ENCODE measurements at places on chromosomes 7 and 10. TPM values are rescaled to one million over a fixed set of nuclear protein-coding genes. Genes with fewer than 3 reads are reported as not detected.

DNA sequence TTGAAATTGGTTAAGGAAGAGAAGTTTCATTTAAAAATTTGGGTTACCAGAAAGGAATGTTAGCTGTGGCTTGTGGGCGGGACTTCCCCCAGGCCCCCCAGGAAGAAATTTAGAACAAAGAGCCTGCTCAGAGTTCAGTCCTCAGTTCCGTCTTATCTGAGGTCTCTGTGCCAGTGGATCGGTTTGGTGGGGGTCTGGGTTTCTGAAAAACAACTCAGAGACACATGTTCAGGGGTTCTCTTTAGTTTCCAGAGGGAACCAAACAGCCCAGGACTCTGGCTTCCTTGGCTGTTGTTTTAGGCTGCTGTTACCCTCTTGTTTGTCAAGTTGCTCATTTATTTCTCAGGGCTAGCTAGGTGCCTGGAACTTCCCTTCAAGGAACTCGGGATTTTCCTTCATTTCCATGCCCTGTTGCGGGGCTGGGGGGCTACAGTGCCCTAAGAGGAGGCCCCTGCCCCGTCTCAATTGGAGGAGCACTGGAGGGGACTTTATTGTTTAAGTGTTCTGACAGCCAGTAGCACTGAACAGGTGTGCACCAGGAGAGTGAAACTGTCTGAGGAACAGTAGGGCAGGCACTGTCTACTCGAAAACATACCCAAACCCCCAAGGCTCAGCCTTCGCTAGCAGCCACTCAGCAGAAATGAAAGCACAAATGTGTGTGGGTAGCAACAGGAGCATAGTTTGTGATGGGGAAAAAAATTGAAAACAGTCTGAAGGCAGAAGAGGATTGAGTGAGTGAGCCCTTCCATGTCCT, 59.9 kb downstream of the ALOX5 start:
- H3K36me3 ChIP-seq, result peaks cover 13% of the 10 kb centered on the region
- no peak for DNase-seq
- peaks cover 34% of the 10 kb centered on the region for H3K4me1 ChIP-seq
- no peak overlapping the region for H3K4me3 ChIP-seq
- H3K27ac ChIP-seq, result peak overlapping the region; percentile 75
- no peaks in the 10 kb centered on the region for H3K27me3 ChIP-seq

- DNase-seq, result no peak
- peaks cover 31% of the 10 kb centered on the region for H3K4me1 ChIP-seq
- no peaks in the 10 kb centered on the region for H3K27me3 ChIP-seq
- no peaks in the 10 kb centered on the region for H3K36me3 ChIP-seq
- H3K4me3 ChIP-seq, result no peak overlapping the region
- H3K27ac ChIP-seq, result no peak overlapping the region
Observed at GRCh38 chr10:78413076-78414055, 379.7 kb downstream of the RPS24 start.

GRCh38 chr10:18829259-18829658, 170.0 kb downstream of the ARL5B start:
- no peak overlapping the region for H3K27ac ChIP-seq
- peaks cover 4% of the 10 kb centered on the region for H3K4me1 ChIP-seq
- no peak for DNase-seq
- no peak overlapping the region for H3K4me3 ChIP-seq

DNA sequence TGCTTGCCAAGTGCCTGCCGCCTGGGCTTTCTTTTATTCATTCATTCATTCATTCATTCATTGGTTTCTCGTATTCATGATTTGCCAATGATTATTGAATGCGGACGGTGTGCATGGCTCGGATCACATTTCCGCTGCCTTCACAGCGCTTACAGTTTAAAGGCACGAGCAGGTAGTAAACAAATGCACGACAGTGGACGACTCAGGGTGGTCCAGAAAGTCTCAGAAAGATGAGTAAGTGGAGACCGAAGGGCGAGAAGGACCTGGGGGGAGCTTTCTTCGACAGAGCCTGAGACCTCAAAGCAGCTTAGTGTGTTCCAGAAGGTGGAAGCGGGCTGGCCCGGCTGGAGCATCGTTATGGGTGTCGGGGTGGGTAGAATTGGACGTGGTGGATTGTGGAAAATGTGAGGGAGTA, 506 bp downstream of the MCM10 start:
- H3K27me3 ChIP-seq, result no peaks in the 10 kb centered on the region
- H3K4me3 ChIP-seq, result peak overlapping the region; percentile 79
- DNase-seq, result no peak
- peak overlapping the region; percentile 22 for H3K27ac ChIP-seq

DNA sequence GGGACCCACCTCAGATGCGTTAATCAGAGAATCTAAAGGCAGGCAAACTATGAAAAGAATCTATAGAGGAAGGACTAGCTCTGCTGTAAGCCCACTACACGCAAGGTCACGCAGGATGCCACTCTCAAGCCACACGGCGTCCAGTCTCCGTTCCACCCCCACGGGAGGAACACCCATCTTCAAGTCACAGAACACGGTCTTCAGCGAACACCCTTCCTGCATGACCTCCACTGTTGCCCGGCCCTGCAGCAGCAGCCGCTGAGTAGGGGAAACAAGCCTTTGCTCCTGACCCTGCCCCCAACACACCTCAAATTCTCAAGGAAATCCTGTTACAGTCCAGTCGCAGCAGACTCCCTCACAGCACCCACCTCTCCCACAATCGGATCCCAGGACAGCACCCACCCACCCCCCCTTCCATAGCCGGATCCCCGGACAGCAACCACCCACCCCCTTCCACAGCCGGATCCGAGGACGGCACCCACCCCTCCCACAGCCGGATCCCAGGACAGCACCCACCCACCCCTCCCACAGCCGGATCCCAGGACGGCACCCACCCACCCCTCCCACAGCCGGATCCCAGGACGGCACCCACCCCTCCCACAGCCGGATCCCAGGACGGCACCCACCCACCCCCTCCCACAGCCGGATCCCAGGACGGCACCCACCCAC, 133.7 kb downstream of the DIP2C start:
- H3K27me3 ChIP-seq, result no peaks in the 10 kb centered on the region
- H3K4me3 ChIP-seq, result no peak overlapping the region
- H3K36me3 ChIP-seq, result no peaks in the 10 kb centered on the region

GRCh38 chr7:27235387-27236311, 7.0 kb upstream of the EVX1 start:
- H3K36me3 ChIP-seq, result no peaks in the 10 kb centered on the region
- H3K4me3 ChIP-seq, result peak overlapping the region; percentile 69

GRCh38 chr7:17487343-17487742, 188.9 kb downstream of the AHR start:
- no peak overlapping the region for H3K27ac ChIP-seq
- H3K36me3 ChIP-seq, result no peaks in the 10 kb centered on the region
- no peak overlapping the region for H3K4me3 ChIP-seq
- DNase-seq, result no peak
- no peaks in the 10 kb centered on the region for H3K27me3 ChIP-seq

Gene NPTX2
- 17.0 TPM for total RNA-seq

DNA sequence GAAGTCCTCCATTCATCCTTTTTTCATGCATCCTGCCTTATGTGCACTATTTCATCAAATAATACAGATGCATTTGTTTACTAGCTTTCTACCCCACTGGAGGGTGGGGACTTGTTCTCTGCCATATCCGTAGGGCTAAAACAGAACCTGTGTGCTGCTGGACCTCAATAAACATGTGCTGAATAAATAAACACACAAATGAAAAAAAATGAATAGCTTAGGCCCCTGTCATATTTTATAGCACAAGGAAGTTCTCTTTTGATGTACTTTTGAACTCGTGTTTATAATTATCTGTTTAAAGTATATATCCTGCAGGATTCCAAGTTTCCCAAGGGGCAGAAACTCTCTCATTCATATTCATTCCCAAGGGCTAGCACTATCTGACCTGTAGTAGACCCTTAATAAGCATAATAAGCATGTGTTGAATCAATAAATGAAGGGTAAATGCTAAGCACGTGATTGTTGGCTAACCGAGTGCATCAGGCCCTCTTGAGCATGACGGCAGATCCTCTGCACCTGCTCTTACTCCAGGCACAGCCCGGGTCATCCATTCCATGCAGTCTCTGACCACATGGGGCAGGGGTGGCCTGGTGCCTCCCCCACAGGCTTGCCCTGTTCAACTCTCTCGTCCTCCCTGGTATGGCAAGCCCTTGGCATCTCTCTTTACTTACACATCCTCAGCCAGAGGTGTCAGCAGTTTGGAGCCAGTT, 474.1 kb upstream of the ZMIZ1 start:
- no peak overlapping the region for H3K4me3 ChIP-seq
- 0 out of 2 replicates have a peak, but pooled peaks cover 3% of the 10 kb centered on the region for H3K27me3 ChIP-seq
- no peaks in the 10 kb centered on the region for H3K36me3 ChIP-seq
- DNase-seq, result no peak

Gene PLCE1
- total RNA-seq, result 0.14 TPM

- H3K27me3 ChIP-seq, result no peaks in the 10 kb centered on the region
- DNase-seq, result no peak
- no peaks in the 10 kb centered on the region for H3K4me1 ChIP-seq
- no peak overlapping the region for H3K27ac ChIP-seq
- H3K4me3 ChIP-seq, result no peak overlapping the region
- H3K36me3 ChIP-seq, result peaks cover 14% of the 10 kb centered on the region
Observed at GRCh38 chr7:149727053-149727898, 46.1 kb downstream of the ZNF467 start.

DNA sequence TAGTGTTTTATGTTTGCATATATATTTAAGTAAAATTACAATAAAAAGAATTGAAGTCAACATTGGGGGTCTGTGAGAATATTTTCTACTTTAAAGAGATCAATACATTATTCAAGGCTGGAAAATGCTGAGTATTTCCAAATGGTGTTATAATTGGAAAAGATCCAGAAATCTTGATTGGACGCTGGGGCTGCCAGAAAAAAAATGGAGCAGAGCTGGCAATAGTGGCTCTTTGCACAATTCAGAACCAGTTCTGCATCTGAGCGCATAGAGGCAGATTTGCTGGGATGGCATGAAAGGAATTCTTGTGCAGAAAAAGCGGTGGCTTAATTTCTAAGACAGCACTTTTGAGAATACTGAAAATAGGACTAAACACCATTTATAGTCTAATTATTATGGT, 10.8 kb upstream of the VWC2 start:
- peaks cover 2% of the 10 kb centered on the region for H3K36me3 ChIP-seq
- H3K27me3 ChIP-seq, result peaks cover 3% of the 10 kb centered on the region

- peaks cover 24% of the 10 kb centered on the region for H3K4me1 ChIP-seq
- H3K36me3 ChIP-seq, result no peaks in the 10 kb centered on the region
- DNase-seq, result no peak
- H3K4me3 ChIP-seq, result no peak overlapping the region
- H3K27ac ChIP-seq, result no peak overlapping the region
Observed at GRCh38 chr10:3476186-3476585, 303.6 kb upstream of the PITRM1 start.

Gene HDAC9
- 14.6 TPM for total RNA-seq

Gene SLC18A3
- 0.09 TPM for total RNA-seq

- peak overlapping the region; percentile 11 for H3K27ac ChIP-seq
- no peak for DNase-seq
- peaks cover 5% of the 10 kb centered on the region for H3K4me1 ChIP-seq
- no peaks in the 10 kb centered on the region for H3K27me3 ChIP-seq
- no peaks in the 10 kb centered on the region for H3K36me3 ChIP-seq
Observed at GRCh38 chr10:86728056-86728455, 28.4 kb upstream of the BMPR1A start.

Gene CEP55
- total RNA-seq, result 15.8 TPM

DNA sequence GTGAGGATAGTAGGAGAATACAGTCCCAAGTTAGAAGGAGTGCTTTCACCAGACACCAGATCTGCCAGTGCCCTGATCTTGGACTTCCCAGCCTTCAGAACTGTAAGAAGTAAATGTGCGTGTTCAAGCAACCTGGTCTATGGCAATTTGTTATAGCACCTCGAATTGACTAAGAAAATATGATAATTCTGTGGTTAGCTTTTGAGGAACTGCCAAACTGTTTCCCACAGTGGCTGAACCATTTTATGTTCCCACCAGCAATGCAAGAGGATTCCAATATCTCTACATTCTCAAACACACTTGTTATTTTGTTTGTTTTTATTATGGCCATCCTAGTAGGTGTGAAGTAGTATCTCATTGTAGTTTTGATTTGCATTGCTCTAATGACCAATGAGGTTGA, 47.0 kb downstream of the RBM20 start:
- H3K36me3 ChIP-seq, result peaks cover 14% of the 10 kb centered on the region
- no peak overlapping the region for H3K27ac ChIP-seq
- H3K4me1 ChIP-seq, result peaks cover 11% of the 10 kb centered on the region
- no peak for DNase-seq
- H3K27me3 ChIP-seq, result no peaks in the 10 kb centered on the region

DNA sequence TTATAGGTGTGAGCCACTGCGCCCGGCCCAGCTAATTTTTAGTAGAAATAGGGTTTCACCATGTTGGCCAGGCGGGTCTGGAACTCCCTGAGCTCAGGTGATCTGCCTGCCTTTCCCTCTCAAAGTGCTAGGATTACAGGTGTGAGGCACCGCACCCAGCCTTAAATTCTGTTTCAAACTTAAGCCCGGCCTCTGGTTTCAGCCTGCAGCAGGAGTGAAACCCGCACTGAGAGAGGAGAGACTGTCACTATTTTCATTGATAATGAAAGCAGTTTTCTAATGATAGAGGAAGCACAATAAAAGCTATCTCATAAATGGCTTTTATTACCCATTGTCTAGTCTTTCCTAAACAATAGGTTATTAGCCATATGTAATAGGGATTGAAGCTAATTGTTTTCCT, 415.5 kb downstream of the GALNT17 start:
- DNase-seq, result no peak
- no peak overlapping the region for H3K4me3 ChIP-seq
- peaks cover 30% of the 10 kb centered on the region for H3K36me3 ChIP-seq
- peaks cover 11% of the 10 kb centered on the region for H3K4me1 ChIP-seq

- H3K36me3 ChIP-seq, result no peaks in the 10 kb centered on the region
- no peaks in the 10 kb centered on the region for H3K27me3 ChIP-seq
- DNase-seq, result no peak
- H3K4me3 ChIP-seq, result no peak overlapping the region
- H3K4me1 ChIP-seq, result no peaks in the 10 kb centered on the region
- peak overlapping the region; percentile 23 for H3K27ac ChIP-seq
Observed at GRCh38 chr7:1843271-1843861, 173.3 kb downstream of the ELFN1 start.

Gene TMEM196
- 0.42 TPM for total RNA-seq

GRCh38 chr7:33191340-33191739, 62.0 kb downstream of the BBS9 start:
- no peak for DNase-seq
- H3K4me3 ChIP-seq, result no peak overlapping the region
- H3K4me1 ChIP-seq, result peaks cover 12% of the 10 kb centered on the region

GRCh38 chr10:21584834-21585530, 51.0 kb downstream of the MLLT10 start:
- peaks cover 13% of the 10 kb centered on the region for H3K4me1 ChIP-seq
- DNase-seq, result no peak
- peak overlapping the region; percentile 88 for H3K27ac ChIP-seq
- no peak overlapping the region for H3K4me3 ChIP-seq
- peaks cover 36% of the 10 kb centered on the region for H3K36me3 ChIP-seq
- no peaks in the 10 kb centered on the region for H3K27me3 ChIP-seq

Gene WDFY4
- total RNA-seq, result 0.25 TPM

Gene AKR1D1
- 0.14 TPM for total RNA-seq

Gene LAMB1
- total RNA-seq, result 101 TPM

Gene EBF3
- 1.1 TPM for total RNA-seq

Gene COL26A1
- 70.9 TPM for total RNA-seq
